NCI-H69 (cell line): ENCODE measurements at places on chromosomes 5 and 9.

- DNase-seq = peak; percentile 65
These were observed 78.5 kb upstream of the EPB41L4B start for GRCh38 chr9:109399258-109399767.

DNA sequence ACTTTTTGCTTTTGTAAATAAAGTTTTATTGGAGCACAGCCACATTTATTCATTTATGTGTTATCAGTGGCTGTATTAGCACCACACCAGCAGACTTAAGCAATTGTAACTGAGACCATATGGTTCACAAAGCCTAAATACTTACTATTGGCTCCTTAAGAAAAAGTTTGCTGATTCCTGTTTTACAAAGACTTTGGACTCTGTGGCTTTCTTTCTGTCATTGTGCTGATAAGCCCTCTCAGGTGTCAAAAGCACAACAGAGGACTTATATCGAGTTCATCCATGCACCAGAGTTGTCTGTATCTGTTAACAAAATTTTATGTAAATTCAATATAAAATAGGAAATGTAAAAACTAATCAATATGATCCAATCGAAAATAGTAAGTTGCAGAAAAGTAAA is 55.6 kb upstream of the PCSK5 start:
- DNase-seq = no peak

GRCh38 chr5:131265311-131265803 is 1.5 kb downstream of the CDC42SE2 start:
- peak; percentile 61 for DNase-seq

- DNase-seq = no peak
These were observed 357.8 kb downstream of the TMEM167A start for GRCh38 chr5:82719368-82719767.

- DNase-seq = no peak
These were observed 65.1 kb upstream of the KLF4 start for GRCh38 chr9:107554636-107555035.

DNA sequence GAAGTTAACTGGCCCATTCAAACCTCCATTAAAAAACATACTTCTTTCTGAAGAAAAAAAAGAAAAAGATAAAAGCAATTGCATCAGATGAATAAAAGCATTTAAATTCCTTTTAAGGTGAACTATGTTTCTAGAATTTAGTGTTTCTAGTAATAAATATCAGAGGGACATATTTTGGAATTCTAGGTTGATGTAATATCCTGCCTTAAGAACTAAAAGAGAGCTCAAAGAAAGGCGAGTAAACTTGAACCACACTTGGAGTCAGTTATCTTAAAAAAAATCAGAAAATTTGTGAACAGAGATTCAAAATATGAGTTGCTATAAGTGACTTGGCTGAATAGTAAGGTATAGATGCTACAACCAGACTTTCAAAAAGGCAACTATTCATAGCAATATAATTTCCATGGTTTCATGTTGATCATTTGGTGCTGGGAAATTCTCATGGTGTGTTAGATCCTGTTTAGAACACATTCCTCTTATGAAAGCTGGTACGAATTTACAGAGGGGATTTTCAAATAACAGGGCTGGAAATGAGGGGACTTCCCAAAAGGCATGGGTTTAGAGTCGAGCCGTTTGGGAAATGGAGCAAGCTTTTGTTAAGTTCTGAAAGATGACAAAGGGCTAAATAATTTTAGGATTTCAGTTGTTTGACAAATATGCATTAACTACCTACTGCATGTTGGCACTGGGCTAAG is 37.6 kb upstream of the RAI14 start:
- DNase-seq = no peak

GRCh38 chr5:78920604-78921003 is 64.5 kb downstream of the ARSB start:
- peak; percentile 4 for DNase-seq

- no peak for DNase-seq
These were observed 132.4 kb downstream of the KCNIP1 start for GRCh38 chr5:170636206-170636605.

GRCh38 chr9:87816036-87816435 is 66.6 kb upstream of the SPATA31E1 start:
- DNase-seq = peak; percentile 10

- DNase-seq = no peak
These were observed 295.9 kb downstream of the AGTPBP1 start for GRCh38 chr9:85445887-85446286.

DNA sequence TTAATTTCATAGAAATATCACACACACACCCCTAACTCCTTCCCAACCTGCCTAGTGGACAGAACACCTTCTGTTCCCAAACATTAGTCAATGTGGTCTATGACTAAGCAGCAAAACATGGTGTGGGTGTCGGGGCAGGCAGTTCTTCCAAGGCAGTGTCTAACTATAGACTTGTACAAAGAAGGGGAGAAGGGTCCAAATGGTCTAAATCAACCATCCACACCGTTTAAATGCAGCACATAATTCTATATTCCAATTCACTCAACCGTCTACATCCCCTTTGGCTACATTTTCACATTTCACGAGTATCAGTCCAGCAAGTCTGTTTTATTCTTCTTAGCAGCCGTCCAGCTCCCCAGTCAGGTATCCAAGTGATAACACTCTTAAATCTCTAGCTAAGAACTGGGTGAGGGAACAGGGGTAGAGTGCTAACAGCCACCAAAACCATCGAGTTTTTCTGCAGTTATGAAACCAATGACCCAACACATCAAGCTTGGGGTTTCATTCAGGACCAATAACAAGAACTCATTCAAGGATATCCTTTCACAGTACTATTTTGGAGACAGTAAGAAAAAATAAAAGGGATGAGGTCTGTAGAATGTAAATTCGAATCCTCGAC is 3.3 kb downstream of the ZNF608 start:
- DNase-seq = peak; percentile 78

- DNase-seq = no peak
These were observed 457.0 kb upstream of the ZNF462 start for GRCh38 chr9:106405871-106406435.

DNA sequence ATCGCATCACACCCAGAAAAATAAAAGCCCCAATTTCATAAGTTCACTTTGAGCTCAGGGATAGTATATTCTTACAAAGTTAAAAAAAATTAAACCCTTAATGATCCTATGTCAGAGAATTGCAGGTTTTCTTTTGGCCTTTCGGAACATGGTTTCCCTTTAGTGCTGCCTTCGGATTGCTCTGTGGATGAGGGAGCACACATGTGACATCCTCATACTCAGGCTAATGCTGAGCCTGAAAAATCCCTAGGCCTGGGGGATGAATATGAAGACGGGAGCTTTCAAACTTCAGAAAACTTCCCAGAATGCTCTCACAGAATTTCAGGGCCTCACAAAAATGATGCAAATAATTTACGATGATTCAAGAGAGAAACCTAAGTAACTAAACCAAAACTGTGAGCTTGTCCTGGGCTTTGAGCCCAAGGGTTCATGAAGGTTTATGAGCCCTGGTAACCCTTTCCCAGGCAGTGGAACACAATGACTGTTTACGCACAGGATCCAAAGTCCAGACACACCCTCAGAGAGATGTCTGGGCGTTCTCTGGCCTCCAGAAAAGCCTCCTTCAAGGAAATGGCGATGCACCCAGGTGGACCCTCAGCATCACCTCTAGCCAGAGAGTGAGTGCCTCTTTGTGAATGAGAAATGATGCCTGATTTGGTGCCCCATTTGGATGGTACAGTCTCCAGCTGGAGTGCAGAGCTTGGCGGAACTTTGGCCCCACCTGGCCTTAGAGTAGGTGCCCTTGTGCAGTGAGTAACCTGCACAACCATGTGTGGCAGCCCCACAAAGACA is 145.4 kb downstream of the ENTREP1 start:
- no peak for DNase-seq

DNA sequence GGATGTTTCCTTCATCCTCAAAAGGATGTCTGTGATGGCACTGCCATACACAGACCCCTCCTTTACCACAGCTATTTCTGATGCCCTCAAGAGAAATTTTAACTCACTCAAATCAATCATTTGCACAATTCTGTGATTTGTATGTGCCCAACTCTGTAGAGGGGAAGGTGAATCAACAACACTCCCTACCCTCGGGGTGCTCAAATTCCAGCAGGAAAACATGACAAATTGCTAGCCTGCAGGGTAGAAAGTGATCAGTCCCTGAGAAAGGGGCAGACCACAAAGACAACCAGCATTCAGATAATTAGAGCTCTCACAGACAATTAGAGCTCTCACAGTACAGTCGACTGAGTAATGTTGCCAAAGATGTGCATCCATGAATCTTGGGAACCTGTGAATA is 45.3 kb upstream of the FOXE1 start:
- DNase-seq = peak; percentile 96
